Stimulated activated naive CD4-positive, alpha-beta T cell treated with Interleukin-2 at 50 U/mL for 16 hours (primary cell): ENCODE measurements at places on chromosomes 4 and X.

GRCh38 chr4:69051576-69051943, 44.7 kb upstream of the UGT2B7 start:
- DNase-seq = no peak

DNA sequence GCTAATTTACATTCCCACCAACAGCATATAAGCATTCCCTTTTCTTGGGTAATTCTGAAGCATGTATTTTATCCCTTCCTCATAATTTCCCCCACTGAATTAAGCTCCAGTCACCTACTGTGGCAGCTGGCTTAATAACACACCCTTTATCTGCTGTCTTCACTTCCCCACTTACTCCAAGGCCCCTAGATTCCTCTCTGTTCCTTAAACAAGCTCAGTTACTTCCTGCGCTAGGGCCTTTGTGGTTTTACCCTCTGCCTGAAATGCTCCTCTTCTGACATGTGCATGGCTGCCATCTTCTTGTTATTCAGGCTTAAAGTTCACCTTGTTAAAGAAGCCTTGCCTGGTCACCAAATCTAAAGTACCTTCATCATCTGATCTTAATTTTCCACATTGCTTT, 47.2 kb upstream of the RPS6KA3 start:
- no peak for DNase-seq

GRCh38 chr4:152224223-152224622, 311.7 kb downstream of the FBXW7 start:
- DNase-seq = no peak

GRCh38 chrX:116142976-116143375, 27.6 kb upstream of the AGTR2 start:
- DNase-seq = no peak

GRCh38 chrX:117989512-117989911, 127.1 kb downstream of the KLHL13 start:
- no peak for DNase-seq

- DNase-seq = no peak
Observed at GRCh38 chrX:119187298-119187697, 48.8 kb upstream of the PGRMC1 start.

GRCh38 chrX:123665197-123665596, 67.7 kb downstream of the THOC2 start:
- no peak for DNase-seq
